Liver (tissue), 10 donors: ENCODE measurements at places on chromosomes 1 and 21. TPM values are rescaled to one million over a fixed set of nuclear protein-coding genes. Genes with fewer than 3 reads are reported as not detected.

GRCh38 chr1:44315521-44315920 is 39.5 kb downstream of the ERI3 start:
- no peak for DNase-seq

DNA sequence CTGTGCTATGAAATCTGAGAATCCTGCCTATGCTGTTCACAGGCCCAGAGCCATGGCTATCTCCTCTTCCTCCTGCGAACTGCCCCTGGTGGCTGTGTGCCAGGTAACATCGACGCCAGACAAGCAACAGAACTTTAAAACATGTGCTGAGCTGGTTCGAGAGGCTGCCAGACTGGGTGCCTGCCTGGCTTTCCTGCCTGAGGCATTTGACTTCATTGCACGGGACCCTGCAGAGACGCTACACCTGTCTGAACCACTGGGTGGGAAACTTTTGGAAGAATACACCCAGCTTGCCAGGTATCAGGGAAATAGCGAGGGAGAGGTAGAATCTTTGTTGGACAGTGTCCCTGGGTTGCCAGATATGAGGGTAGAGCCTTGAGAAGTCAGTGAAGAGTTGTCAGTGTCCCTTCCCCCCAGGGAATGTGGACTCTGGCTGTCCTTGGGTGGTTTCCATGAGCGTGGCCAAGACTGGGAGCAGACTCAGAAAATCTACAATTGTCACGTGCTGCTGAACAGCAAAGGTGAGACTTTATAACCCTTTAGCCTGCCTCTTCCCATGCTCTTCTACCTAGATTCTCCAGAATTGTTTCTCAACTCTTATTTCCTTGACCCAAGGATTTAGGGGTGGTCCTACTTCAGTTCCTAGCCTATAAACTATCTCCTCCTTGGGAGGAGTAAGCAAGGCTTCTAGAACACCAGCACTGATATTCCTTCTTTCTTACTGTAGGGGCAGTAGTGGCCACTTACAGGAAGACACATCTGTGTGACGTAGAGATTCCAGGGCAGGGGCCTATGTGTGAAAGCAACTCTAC is 1.4 kb downstream of the NIT1 start:
- DNase-seq: peak; percentile 62

DNA sequence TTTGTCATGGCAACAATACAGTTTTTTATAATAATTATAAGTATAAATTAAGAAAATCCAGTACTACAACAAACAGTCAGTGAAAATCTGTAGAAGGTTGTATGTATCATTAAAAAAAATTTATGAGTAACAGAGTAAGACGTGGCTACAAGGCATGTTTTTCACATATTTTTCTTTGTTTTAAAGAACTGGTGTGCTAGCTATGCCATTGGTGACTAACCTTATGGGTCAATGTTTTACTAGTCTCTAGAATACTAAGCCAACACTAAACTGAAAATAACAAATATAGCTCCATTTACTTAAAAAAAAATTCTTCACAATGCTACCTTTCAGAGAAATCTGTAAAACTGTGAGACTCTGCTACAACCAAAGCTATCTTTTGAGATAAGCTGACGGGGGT is 261.5 kb downstream of the ADGRL2 start:
- DNase-seq: no peak

GRCh38 chr1:83109692-83110091 is 889.2 kb downstream of the TTLL7 start:
- no peak for DNase-seq

GRCh38 chr1:44484155-44484688 is 79.2 kb downstream of the RNF220 start:
- no peak for DNase-seq

DNA sequence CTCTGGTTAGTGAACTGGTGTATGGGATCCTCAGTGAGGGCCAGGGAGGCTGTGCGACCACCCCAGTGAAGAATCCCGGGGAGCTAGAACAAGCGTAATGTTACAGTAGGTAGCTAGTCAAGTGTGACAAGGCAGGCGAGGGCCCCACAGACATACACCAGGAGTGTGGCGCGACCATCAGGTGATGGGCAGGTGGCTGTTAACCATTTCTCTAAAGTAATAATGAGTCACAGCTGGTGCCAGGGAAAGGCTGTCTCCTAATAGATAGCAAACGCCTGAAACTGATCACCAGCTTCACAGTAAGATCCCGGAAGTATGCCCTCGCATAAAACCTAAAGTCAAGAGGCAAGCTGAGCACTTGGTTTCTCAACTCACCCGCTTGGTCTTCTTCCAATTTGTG is 40.5 kb upstream of the TARBP1 start:
- no peak for DNase-seq

DNA sequence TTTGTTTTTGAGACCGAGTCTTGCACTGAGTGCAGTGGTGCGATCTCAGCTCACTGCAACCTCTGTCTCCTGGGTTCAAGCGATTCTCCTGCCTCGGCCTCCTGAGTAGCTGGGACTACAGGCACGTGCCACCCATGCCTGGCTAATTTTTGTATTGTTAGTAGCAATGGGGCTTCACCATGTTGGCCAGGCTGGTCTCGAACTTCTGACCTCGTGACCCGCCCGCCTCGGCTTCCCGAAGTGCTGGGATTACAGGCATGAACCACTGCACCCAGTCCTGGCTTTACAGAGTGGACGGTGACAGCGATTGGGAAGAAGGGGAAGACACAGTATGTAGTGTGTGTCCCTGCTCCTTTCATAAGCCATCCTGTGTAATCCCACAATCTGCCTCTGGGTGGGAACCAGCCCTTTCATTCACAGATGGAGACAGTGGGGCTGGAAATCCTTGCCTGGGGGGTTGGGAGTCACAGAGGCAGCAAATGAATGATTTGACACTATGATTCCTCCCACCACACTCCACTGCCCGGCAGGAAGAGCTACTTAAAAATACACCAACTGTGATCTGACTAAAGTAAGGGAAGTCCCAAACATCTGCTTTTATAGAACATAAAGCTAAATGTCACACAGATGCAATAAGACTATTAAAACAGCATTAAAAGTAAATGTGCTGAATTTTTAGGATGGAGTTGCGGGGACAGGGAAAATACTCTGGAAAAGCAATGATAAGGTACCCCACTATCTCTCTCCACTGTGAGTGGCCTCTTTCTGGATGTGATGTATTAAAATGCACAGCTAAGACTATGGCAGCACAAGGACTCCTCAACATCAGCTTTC is 4.5 kb downstream of the PARP1 start:
- no peak for DNase-seq

- DNase-seq: no peak
Measured at GRCh38 chr1:92484472-92485380, 2.0 kb downstream of the GFI1 start.

DNA sequence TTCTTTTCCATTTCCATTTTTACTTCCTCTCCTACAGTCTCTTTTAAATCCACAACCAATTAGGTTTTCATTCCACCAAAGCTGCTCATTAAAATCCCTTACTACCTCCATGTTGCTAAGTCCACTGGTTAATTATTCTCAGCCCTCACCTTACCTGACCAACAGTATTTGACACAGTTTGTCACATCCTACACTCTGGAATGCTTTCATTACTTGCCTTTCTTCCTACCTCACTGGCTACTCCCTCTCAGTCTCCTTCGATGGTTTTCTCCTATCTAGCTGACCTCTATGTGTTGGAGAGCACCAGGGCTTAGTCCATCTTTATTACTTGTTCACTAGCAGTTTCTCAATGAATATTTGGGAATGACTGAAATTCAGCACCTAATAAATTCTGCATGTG is 78.6 kb downstream of the NME7 start:
- no peak for DNase-seq

- no peak for DNase-seq
Measured at GRCh38 chr1:193427524-193427923, 241.1 kb upstream of the B3GALT2 start.

DNA sequence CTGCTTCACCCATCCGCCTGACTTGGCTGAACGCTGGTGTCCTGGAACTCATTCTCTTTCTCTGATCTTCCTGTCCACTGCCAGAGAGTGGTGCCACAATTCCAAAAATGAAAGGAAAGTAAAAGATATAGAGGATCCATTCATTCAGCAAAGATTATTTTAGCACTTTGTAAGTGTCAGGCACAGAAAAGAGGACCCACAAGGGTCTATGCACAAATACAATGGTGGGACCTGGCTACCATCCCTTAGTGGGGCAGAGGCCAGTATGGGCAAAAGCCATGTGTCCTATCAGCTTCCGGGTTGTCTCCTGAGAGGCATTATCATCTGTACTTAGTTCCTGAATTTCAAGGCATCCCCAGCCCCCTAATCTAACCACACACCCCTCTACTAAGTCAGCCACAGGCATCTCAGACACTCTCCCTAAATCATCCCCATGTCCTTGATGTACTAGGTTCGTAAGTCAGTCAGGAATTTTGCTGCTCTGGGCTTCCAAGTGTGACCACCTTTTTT is 19.0 kb downstream of the SSR2 start:
- no peak for DNase-seq

DNA sequence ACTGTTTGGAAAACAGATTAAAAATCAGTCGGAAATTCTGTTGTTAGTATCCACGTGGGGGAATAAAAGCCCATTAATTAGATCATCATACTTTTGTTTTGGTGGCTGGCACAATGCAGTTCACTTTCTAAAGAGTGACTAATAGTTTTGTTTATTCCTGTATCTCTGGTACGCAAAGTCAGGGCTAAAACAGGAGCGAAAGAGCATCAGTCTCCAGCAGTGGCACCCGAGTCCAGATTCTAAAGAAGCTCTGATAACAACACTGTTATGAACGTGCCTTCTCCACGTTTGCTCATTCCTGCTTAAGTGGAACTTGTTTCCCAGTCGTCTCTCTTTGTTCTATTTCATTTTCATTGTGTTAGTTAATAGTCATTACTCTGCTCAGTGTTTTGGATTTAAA is 69.6 kb downstream of the HSPA13 start:
- no peak for DNase-seq

DNA sequence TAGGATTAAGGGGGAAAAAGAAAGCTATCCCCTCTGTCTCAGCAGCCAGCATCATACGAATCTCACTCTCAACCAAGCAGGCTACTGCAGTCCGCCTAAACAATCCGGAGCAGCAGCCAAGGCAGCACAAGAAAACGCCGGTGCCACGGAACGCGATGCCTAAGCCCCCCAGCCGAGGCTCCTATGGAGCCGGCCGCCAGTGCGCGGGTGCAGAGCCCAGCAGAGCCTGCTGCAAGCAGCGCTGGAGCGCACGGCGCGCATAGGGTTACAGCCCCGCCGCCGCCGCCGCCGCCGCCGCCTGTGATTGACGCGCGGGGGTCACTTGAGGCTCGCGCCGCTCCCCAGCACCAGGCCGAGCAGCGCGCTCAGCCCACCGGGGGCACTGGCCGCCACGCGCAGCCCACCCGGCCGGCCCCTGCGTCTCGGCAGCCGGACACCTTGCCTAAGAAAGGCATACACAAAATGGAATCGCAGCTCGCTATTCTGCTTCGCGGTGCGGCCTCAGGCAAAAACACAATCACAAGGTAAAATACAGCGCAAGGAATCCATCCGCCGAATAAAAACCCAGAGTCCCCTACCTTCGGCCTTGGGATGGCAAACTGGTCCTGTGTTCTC is 780 bp downstream of the HIVEP3 start:
- no peak for DNase-seq

- DNase-seq: no peak
Measured at GRCh38 chr1:228084325-228084724, 1.8 kb downstream of the ARF1 start.

The LDLRAD2 gene
- total RNA-seq: not detected

The CR2 gene
- 0.14 TPM for total RNA-seq

The HHIPL2 gene
- not detected for total RNA-seq

The S100A7 gene
- not detected for total RNA-seq

The KRTAP12-4 gene
- not detected for total RNA-seq

The CD1E gene
- total RNA-seq: 0.25 TPM

The KIF1B gene
- total RNA-seq: 8.8 TPM

The HES2 gene
- not detected for total RNA-seq

The APH1A gene
- 65.3 TPM for total RNA-seq
